ENCODE measurements at places on chromosomes 3 and 15. TPM values are rescaled to one million over a fixed set of nuclear protein-coding genes. Genes with fewer than 3 reads are reported as not detected.

MYO1E gene
- total RNA-seq: 31.2 TPM

TMEM212 gene
- total RNA-seq: not detected

ZBTB47 gene
- total RNA-seq: 22.1 TPM

SLC6A1 gene
- total RNA-seq: 61.1 TPM

TRPM7 gene
- 59.9 TPM for total RNA-seq

SH2D7 gene
- total RNA-seq: not detected

TYRO3 gene
- total RNA-seq: 20.3 TPM

SLC24A5 gene
- total RNA-seq: not detected

MFAP1 gene
- total RNA-seq: 24.0 TPM

TRIM42 gene
- not detected for total RNA-seq

LARP6 gene
- total RNA-seq: 21.5 TPM

ARHGEF26 gene
- 9.0 TPM for total RNA-seq

VEPH1 gene
- 9.2 TPM for total RNA-seq

KIF15 gene
- total RNA-seq: 6.4 TPM

CLSTN2 gene
- 10.3 TPM for total RNA-seq

TRIM71 gene
- 2.5 TPM for total RNA-seq

CFAP100 gene
- 2.0 TPM for total RNA-seq

SLC12A1 gene
- total RNA-seq: 0.16 TPM

NEO1 gene
- 219 TPM for total RNA-seq

OR5H2 gene
- not detected for total RNA-seq

ATP2B2 gene
- 79.5 TPM for total RNA-seq

TFG gene
- total RNA-seq: 64.3 TPM

DPPA4 gene
- under 0.01 TPM for total RNA-seq

RAF1 gene
- total RNA-seq: 216 TPM

GPR87 gene
- total RNA-seq: not detected

PDCD6IP gene
- 116 TPM for total RNA-seq

FETUB gene
- total RNA-seq: not detected

USP13 gene
- 13.3 TPM for total RNA-seq

SEMA3G gene
- 3.0 TPM for total RNA-seq

CLRN1 gene
- not detected for total RNA-seq

HYAL3 gene
- 6.6 TPM for total RNA-seq

HIGD1A gene
- total RNA-seq: 117 TPM

BNC1 gene
- total RNA-seq: 0.16 TPM

GOLGA8T gene
- 0.16 TPM for total RNA-seq

MED12L gene
- total RNA-seq: 6.1 TPM

TTC21A gene
- 2.5 TPM for total RNA-seq

CYP19A1 gene
- 0.94 TPM for total RNA-seq

ZNF80 gene
- total RNA-seq: not detected

APOD gene
- 3.6 TPM for total RNA-seq

KBTBD13 gene
- not detected for total RNA-seq

STAB1 gene
- 14.8 TPM for total RNA-seq

AGTR1 gene
- total RNA-seq: 2.0 TPM

THBS1 gene
- total RNA-seq: 171 TPM

LRRC57 gene
- 16.2 TPM for total RNA-seq

MEF2A gene
- total RNA-seq: 46.5 TPM

SLC9C1 gene
- total RNA-seq: under 0.01 TPM

CHST2 gene
- total RNA-seq: 33.4 TPM

FAM107A gene
- 24.8 TPM for total RNA-seq

SLCO3A1 gene
- total RNA-seq: 9.8 TPM

XYLB gene
- total RNA-seq: 7.3 TPM

TGM4 gene
- total RNA-seq: not detected

CP gene
- total RNA-seq: 1.7 TPM

IL5RA gene
- 0.78 TPM for total RNA-seq

KIF23 gene
- 4.7 TPM for total RNA-seq

All from occipital lobe (tissue), 3 donors.